ENCODE measurements at places on chromosomes 1 and 21. TPM values are rescaled to one million over a fixed set of nuclear protein-coding genes. Genes with fewer than 3 reads are reported as not detected.

ASTN1 gene
- 74.4 TPM for total RNA-seq

TMCC2 gene
- 20.2 TPM for total RNA-seq

ERICH3 gene
- 12.9 TPM for total RNA-seq

CLDN19 gene
- 20.6 TPM for total RNA-seq

PROK1 gene
- total RNA-seq = 0.17 TPM

AUNIP gene
- 2.3 TPM for total RNA-seq

PLPP3 gene
- total RNA-seq = 166 TPM

LCE3D gene
- total RNA-seq = not detected

XKR8 gene
- 2.4 TPM for total RNA-seq

RHEX gene
- 0.55 TPM for total RNA-seq

TPR gene
- total RNA-seq = 120 TPM

ESRRG gene
- total RNA-seq = 42.7 TPM

RIMS3 gene
- 14.1 TPM for total RNA-seq

SLC44A3 gene
- total RNA-seq = 8.3 TPM

CGN gene
- total RNA-seq = 4.1 TPM

GLMN gene
- 15.1 TPM for total RNA-seq

LCE3E gene
- total RNA-seq = not detected

CELA3B gene
- not detected for total RNA-seq

HMGCS2 gene
- total RNA-seq = not detected

FAM167B gene
- total RNA-seq = 1.5 TPM

LCE6A gene
- total RNA-seq = not detected

SPRR1A gene
- total RNA-seq = not detected

RIMKLA gene
- total RNA-seq = 18.2 TPM

MFAP2 gene
- total RNA-seq = 168 TPM

NCF2 gene
- total RNA-seq = 7.2 TPM

SLC30A7 gene
- total RNA-seq = 27.0 TPM

SERINC2 gene
- 2.3 TPM for total RNA-seq

OR2T33 gene
- not detected for total RNA-seq

HIVEP3 gene
- 6.7 TPM for total RNA-seq

ITLN1 gene
- 1.1 TPM for total RNA-seq

S100A5 gene
- not detected for total RNA-seq

S100A4 gene
- total RNA-seq = 21.1 TPM

CASQ2 gene
- total RNA-seq = 3.1 TPM

SLC45A3 gene
- total RNA-seq = 9.5 TPM

ATP6V1G3 gene
- total RNA-seq = not detected

WDR64 gene
- total RNA-seq = 0.11 TPM

TMEM269 gene
- total RNA-seq = 0.30 TPM

FCER1A gene
- total RNA-seq = 0.28 TPM

SZT2 gene
- total RNA-seq = 28.6 TPM

ADARB1 gene
- 18.2 TPM for total RNA-seq

MFSD2A gene
- 20.5 TPM for total RNA-seq

HSPB7 gene
- 1.6 TPM for total RNA-seq

KRTAP10-6 gene
- not detected for total RNA-seq

RHD gene
- 3.0 TPM for total RNA-seq

OBSCN gene
- 27.2 TPM for total RNA-seq

SLAMF6 gene
- 0.10 TPM for total RNA-seq

HORMAD1 gene
- 0.77 TPM for total RNA-seq

LAMC1 gene
- total RNA-seq = 174 TPM

GBP5 gene
- total RNA-seq = 0.50 TPM

ADAMTS1 gene
- 20.5 TPM for total RNA-seq

PTP4A2 gene
- total RNA-seq = 248 TPM

TMEM61 gene
- total RNA-seq = 0.59 TPM

TIE1 gene
- total RNA-seq = 32.3 TPM

WNT3A gene
- total RNA-seq = not detected

UMODL1 gene
- not detected for total RNA-seq

MATN1 gene
- total RNA-seq = 0.50 TPM

LCK gene
- 0.50 TPM for total RNA-seq

EVA1C gene
- 5.6 TPM for total RNA-seq

LRRC71 gene
- total RNA-seq = 4.5 TPM

Measured in spinal cord (tissue), 10 donors.